ENCODE measurements at places on chromosomes 16 and 17. TPM values are rescaled to one million over a fixed set of nuclear protein-coding genes. Genes with fewer than 3 reads are reported as not detected.

WSCD1 gene
- polyA plus RNA-seq, result 13.2 TPM

KRT24 gene
- not detected for polyA plus RNA-seq

SMIM36 gene
- not detected for polyA plus RNA-seq

KRTAP2-2 gene
- not detected for polyA plus RNA-seq

ZNF629 gene
- 28.2 TPM for polyA plus RNA-seq

DNA sequence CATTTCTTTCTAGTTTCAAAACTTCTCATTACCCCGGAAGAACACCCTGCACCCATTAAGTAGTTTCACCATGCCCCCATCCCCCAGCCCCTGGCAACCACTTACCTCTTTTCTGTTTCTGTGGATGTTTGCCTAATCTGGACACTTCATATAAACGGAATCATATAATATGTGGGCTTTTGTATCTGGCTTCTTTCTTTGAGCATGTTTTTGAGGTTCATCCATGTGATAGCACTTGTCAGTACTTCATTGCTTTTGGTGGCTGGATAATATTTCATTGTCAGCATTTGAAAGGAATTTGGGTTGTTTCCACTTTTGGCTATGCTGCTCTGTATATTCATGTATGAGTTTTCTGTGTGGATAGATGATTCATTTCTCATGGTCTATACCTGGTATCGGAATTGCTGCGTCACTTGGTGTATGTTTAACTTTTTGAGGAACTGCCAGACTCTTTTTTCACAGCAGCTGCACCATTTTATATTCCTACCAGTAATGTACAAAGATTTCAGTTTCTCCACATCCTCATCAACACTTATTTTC lies 30.0 kb upstream of the SLC5A10 start:
- DNase-seq, result no peak

DNA sequence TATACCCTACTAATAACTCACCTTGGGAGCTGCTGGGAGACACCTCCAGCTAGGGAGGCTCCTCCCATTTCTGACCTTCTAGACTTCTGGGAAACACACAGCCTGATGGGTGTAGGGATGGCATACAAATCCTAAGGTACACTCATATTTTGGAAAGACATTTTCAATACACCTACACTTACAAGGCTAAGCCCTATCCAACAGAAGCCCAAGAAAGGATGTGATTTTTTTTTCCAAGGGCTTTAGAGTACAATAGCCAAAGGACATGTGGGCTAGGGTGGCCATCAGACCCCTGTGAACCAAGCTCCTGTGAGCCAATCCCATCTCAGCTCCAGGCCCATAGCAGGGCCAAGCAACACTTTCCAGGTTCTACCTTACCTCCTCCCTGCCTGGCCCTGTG lies 143.9 kb downstream of the AATF start:
- no peak for DNase-seq

DNA sequence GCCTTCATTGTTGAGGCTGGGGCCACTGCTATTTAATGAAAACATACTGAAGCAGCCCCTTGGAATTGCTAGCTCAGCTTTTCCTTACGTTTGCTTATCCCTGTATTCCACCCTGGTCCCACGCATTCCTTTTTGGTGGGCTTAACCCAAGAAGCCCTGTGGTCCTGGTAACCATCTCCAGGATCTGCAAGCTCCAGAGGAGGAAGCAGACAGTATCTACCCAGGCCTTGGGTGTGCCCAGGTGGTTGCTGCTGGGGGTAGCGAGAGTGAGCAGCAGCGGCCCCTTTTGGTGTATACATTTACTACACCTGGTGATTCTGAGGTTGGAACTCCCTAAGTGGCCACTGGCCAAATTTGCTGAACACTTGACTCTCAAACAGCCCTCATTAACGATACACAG lies 97.7 kb downstream of the CBLN1 start:
- DNase-seq, result no peak

GRCh38 chr17:64185101-64185500 lies 55.2 kb upstream of the ERN1 start:
- no peak for DNase-seq

DNA sequence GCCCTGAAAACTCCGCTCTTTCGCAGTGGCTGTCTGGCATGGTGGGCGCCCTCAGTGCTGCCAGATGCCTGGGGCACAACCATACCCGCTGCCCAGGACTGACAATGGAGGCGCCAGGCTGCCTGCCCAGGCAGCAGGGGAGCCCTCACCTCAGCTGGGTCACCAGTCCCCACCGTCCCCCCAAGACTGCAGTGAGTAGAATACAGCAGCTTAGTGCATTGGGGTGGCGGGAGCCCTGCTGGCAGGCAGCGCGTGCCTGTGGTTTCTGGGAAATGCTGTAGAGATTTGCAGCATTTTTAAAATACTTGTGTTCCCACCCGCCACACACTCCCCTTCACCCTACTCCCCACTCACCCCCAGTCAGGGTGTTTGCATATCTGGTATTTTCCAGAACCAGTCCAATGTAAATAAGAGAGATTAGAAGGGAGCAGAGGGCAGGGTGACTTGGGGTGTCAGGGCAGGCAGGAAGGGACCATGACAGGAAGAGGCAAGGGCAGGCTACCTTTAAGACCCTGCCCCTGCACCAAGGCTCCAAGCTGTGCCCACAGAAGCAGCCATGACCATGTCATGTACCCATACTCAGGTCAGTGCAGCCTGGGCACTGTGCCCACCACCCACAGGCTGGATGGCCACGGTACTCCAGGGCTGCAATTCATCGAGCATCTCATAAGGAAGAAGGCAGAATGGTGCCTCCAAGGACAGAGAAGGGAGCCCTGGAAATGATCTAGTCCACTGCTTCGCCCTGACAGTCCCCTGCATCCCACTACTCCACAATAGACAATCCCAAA lies 21.5 kb downstream of the MYO18A start:
- DNase-seq, result no peak

- DNase-seq, result no peak
These were observed 32.4 kb upstream of the JPH3 start for GRCh38 chr16:87569601-87570571.

- no peak for DNase-seq
These were observed 27.2 kb downstream of the CNTNAP1 start for GRCh38 chr17:42709561-42709960.

DNA sequence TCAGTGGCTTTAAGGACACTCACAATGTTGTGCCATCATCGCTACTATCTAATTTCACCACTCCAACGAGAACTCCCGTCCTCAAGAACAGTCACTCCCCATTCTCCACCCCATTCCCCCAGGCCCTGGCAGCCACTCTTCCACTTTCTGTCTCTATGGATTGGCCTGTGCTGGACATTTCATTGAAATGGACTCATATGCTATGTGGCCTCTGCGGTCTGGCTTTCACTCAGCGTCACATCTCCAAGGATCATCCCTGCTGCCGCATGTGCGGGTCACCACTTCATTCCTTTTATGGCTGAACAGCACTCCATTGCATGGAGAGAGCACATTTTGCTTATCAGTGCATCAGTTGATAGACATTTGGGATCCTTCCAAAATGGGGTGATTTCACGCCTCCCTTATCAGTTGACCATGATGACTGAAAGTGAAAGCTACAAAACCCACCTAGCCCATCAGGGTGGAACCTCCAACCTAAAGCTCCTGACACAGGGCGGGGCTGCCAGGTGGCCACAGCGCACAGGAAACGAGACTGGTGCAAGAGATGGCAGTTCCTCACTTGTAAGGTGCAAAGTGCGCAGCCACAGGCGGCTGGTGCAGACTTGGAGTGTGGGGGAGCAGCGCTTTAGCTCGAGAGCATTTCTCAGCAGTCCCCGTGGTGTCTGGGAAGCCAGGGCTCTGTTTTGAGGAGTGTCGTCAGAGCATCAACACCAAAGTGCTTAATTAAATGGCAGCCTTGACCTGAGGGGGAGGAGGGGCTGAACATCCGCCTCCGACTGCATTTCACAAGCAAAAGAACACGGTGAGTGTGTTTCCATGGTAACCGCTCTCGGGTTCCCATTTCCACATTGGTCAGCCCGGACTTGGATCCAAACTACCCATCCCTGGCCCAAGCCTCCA lies 23.8 kb downstream of the COTL1 start:
- no peak for DNase-seq

- DNase-seq, result no peak
These were observed 4.8 kb upstream of the ITGA3 start for GRCh38 chr17:50051082-50051576.

DNA sequence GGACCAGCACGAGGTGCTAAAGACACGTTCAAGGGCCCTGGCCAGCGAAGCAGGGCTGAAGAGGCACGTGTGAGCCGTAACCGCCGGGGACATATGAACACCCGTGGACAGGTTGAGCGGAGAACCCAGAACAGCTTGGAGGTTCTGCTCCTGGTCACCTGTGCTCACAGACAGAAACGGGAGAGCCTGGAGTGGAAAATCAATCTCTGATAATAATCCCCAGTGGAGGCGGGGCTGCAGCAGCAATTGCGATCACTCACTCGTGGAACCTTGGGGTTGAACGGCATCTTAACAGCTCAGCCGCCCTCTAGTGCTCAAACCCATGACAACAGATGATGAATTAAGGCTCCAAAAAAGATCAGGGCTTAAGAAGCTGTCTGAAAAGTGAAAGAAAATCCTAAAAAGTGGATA lies 25.6 kb downstream of the WIPI1 start:
- DNase-seq, result no peak

- no peak for DNase-seq
These were observed 478.2 kb downstream of the WWOX start for GRCh38 chr16:78577630-78578029.
